ENCODE measurements at places on chromosomes 7 and 10.

GRCh38 chr10:34290412-34291081 lies 524.5 kb downstream of the PARD3 start:
- DNase-seq = no peak

DNA sequence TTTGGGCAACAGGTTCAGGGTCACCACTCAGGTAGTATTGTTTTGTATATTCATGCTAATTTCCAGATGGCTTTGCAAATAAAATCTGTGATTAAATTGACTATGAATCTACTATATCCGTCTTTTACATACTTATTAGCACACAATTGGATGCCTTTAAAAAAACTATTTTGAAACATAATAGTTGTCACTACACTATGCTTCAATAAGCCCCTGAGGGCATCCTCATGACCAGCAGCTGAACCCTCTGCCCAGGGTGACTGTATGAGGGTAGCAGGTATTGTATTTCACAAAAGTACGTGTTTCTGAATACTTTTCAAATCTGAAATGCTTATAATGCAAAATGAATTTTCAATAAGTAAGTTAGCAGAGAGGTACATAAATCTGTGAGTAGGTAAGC lies 97.3 kb downstream of the DNAH11 start:
- no peak for DNase-seq

- no peak for DNase-seq
Measured at GRCh38 chr10:124162774-124163354, 69.5 kb upstream of the CHST15 start.

GRCh38 chr10:94286901-94287300 lies 75.8 kb downstream of the NOC3L start:
- DNase-seq = no peak

- no peak for DNase-seq
Measured at GRCh38 chr10:35712486-35712885, 70.4 kb upstream of the FZD8 start.

GRCh38 chr10:71581376-71581775 lies 138.2 kb downstream of the C10orf105 start:
- DNase-seq = no peak

GRCh38 chr7:65980478-65981250 lies 1.3 kb downstream of the GUSB start:
- peak; percentile 11 for DNase-seq

DNA sequence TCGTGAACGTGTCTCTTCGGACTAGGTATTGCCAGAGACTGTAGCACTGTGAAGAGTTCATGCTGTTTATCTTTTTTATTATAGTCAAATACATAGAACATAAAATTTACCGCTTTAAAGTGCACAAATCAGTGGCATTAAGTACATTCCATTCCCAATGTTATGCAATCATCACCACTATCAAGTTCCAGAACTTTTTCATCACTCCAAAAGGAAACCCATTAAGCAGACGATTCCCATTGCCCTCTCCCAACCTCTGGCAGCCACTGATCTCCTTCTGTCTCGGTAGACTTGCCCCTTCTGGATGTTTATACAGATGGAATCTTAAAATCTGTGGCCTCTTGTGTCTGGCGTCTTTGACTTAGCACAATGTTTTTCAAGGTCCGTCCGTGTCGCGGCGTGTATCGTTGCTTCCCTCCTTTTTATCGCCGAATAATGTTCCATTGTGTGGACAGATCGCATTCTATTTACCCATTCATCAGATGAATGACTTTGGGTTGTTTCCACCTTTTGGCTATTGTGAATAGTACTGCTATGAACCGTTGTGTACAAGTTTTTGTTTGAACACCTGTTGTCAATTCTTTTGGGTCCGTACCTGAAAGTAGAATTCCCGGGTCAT lies 2.7 kb downstream of the PROSER2 start:
- no peak for DNase-seq

GRCh38 chr10:29345144-29345909 lies 56.5 kb downstream of the LYZL1 start:
- no peak for DNase-seq

DNA sequence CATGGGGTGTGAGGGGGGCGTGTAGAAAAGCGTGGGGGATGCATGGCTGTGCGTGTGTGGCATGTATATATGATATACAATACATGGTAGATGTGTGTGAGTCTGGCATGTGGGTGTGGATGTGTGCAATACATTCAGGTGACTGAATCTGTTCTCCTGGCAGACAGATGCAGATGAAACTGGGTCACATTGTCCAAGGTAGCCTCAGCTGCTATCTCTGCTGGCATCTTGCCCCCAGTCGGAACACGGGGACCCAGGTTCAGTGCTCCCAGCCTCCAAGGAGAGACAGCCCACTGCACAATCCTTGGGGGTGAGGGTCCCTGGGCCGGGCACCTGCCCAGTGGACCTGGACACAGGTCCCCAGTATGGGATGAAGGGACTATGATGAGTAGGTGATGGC lies 12.4 kb upstream of the SRRM3 start:
- DNase-seq = no peak

- DNase-seq = no peak
Measured at GRCh38 chr10:102959360-102959759, 41.3 kb downstream of the CNNM2 start.

DNA sequence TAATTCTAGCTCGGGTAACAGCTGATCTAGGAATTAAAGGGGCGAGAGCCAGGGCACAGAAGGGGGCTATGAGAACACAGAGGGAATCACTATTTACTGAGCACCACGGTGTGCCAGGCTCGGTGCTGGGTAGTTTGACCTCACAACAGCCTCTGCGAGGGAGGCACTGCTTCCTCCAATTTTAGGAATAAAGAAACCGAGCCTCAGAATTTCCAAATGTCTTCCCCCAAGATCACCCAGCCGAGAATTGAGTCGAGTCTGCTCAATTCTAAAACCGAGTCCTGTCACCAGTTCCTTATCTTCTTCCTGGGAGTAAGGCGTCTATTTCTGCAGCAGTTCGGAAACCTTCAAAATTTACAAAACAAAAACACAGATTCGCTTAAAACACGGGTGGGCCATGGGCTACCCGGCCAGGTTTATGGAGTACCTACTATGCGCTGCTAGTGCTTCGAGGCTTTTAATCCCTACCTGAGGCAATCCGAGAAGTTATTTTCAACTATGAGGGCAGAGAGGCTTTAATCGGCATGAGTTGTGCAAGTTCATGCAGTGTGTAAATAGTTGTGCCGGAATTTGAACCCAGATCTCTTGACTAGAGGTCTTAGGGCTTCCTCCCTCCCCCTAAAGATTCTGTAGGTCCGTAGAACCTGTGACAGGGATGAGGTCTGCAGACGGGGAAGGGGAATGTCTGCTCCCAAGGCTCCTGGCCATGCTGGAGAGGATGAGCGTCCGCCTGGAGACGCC lies 872 bp upstream of the HMX2 start:
- DNase-seq = no peak

DNA sequence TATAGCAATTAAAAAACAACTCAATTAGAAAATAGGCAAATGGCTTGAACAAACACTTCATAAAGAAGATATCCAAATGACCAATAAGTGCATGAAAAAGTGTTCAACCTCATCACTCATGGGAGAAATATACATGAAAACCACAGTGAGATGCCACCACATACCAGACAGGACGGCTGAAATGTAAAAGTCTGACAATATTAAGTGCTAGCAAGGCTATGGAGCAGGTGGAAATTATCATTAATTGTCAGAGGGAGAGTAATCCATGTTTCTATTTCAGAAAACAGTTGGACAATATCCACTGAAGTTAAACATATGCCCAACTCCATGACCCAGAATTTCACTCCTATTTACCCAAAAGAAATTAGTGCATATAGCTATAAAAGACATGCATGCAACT lies 42.6 kb upstream of the GRID1 start:
- DNase-seq = no peak

DNA sequence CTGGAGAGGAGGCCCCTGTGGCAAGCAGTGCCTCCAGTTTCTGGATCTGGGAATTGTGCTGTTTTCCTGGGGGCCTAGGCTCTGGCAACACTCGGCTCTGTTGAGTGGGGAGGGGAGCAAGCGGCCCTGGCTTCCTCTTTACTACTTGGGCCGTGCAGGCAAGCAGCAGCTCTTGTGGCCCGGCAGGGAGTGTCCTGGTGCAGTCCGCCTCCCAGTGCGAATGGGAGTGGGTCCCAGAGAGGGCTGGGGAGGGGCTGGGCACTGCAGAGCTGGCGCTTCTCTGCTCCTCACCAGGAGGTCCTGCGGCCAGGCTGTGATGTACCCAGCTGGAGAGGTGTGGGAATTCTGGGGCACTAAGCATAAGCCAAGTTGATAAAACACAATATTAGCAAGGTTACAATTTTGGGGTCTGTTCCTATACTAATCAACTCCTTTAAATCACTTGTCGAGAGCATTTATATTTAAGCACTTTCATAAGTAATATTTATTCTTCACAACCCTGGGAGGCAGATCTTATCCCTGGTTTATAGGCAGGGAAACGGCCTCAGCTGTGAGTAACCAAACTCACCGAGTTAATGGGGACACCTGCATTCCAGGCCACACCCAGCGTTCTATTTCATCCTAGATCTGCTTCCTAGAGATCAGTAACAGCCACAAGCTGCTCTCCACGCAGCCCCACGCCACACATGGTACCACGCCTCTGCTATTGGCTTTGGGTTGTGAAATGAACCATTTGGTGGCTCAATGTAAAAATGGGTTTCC lies 183.4 kb upstream of the PLXNA4 start:
- no peak for DNase-seq

GRCh38 chr7:107694386-107694785 lies 33.8 kb downstream of the SLC26A4 start:
- no peak for DNase-seq

GRCh38 chr7:129776362-129776722 lies 164.8 kb downstream of the NRF1 start:
- DNase-seq = no peak

DNA sequence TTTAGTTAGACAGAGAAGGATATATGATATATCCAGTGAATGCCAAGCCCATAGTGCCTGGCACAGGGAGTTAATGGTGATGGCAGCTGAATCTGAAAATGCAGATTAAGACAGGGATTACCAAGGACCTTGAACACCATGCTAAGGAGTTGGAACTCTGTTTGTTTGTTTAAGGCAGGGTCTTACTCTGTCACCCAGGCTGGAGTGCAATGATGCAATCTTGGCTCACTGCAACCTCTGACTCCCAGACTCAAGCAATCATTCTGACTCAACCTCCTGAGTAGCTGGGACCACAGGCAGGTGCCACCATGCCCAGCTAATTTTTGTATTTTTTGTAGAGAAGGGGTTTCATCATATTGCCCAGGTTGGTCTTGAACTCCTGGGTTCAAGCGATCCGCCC lies 1.6 kb downstream of the AKR1D1 start:
- DNase-seq = no peak

DNA sequence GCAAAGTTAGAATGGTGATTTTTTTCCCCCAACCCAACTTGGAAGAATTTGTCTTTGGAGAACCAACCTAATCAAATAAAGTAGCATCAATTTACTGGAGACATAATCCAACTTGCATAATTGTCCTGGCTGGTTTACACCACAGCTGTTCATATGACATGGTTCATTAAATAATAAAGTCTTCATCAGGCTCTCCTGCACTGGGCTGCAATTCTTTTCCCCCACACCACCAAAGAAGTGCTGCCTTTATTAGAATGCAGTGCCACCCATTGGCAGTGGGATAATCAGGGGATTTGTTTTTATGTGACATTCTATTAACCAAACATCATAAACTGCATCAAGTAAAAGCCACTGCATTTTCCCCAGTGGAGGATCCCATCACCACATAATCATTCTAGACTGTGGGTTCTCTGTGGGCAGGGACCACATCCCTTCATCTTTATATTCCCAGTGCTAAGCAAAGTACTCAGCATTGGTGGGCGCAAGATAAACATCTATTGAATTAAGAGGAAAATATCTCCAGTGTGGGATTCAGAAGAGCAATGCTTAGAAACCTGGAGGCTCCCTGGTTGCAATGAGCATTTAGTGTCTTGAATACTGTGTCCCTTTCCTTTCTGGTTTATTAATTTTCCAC lies 322.0 kb downstream of the KCNMA1 start:
- no peak for DNase-seq

- no peak for DNase-seq
Measured at GRCh38 chr7:158028290-158028941, 559.2 kb downstream of the PTPRN2 start.

DNA sequence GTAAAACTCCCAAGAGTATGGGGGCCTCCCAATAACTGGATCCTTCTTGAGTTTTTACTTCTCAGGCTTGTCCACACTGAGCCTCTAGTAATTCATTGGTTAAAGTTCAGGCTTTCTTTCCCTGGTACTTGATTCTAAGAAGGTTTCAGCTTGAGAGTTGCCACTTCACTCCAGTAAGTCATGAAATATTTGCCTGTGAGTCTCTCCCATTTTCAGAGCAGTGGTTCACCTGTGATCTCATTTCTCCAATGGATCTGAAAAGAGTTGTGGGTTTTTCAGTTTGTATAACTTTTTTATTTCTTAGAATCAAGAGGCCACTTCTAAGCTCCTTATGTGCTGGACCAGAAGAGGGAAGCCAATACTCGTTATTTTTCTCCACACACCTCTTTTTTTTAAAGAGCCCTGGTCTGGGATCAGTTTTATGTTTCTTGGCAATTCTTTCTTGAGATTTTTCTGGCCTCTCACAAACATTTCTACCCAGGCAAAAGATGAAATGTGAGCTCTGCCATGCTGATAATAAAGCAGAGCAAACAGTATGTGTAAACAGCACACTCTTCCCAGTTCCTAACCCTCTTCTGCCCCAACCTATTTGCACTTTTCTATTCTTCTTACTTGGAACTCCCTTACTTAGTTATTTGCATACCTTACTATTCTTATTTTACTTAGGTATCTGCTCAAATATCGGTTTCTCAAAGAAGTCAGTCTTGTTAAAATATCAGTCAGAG lies 983.4 kb downstream of the CCSER2 start:
- DNase-seq = no peak

- no peak for DNase-seq
Measured at GRCh38 chr10:100535338-100535714, 417 bp upstream of the HIF1AN start.

- DNase-seq = no peak
Measured at GRCh38 chr7:124724507-124725192, 40.9 kb downstream of the GPR37 start.

DNA sequence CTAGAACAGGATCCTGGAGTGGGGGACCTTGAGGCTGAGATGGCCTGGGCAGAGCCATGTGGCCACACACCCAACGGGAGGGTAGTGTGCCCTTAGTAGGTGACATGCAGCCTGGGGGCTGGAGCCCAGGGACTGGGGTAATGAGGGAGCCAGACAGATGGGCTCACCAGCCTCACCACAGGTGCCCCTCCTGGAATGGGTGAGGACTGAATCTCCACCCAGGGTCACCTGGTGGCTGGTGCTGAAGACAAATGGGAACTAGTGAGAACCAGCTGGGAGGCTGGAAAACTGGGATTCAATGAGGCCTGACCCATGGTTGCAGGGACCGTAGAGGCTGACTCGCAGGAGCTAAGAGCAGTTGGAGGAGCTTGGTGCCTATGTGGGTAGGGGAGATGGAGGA lies 6.1 kb downstream of the ZP3 start:
- no peak for DNase-seq

- DNase-seq = no peak
Measured at GRCh38 chr7:130732980-130733930, 752 bp downstream of the KLF14 start.

Measured in stimulated activated CD8-positive, alpha-beta memory T cell treated with anti-CD3 and anti-CD28 coated beads, Interleukin-15, amount 100 ng/mL, for 24 hours (primary cell).